Gastroesophageal sphincter (tissue), 4 donors: ENCODE measurements at places on chromosomes 11 and 22.

GRCh38 chr22:40044870-40045834 lies 50.4 kb downstream of the FAM83F start:
- ATAC-seq, result peak; percentile 4

DNA sequence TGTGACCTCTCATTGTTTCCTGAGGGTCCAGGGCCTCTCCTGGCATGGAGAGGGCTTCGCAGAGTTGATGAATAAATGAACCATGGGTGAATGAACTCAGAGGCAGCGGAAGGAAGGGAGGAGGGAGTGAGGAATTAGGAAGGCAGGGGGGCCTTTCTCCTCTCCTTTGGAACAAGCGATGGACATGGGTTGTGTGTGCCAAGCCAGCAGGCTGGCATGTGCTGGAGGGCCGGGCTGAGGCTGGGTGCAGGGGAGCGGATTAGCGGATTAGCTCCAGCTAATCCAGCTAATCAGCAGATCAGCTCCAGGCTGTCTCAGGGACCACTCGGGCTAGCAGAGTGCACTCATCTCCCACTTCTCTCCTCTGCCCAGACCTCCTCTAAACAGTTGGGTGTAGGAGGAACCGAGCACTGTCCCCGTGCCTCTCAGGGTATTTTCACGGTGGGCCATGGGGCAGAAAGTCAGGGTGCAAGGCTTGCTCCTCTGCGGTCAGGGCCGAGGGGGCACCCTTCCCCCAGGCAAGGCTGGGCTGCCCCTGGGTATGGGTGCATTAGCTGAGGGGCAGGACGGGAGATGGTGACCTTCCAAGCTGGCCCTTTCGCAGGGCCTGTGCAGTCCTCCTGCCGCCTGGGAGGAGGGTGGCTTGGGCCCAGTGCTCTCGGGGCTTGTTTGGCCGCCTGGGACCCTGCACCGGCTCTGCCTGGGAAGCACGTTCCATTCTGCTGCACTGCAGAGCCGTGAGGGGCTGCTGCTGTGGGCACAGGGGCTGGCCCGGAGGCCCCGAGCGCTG lies 120.3 kb upstream of the B3GAT1 start:
- no peak for ATAC-seq

DNA sequence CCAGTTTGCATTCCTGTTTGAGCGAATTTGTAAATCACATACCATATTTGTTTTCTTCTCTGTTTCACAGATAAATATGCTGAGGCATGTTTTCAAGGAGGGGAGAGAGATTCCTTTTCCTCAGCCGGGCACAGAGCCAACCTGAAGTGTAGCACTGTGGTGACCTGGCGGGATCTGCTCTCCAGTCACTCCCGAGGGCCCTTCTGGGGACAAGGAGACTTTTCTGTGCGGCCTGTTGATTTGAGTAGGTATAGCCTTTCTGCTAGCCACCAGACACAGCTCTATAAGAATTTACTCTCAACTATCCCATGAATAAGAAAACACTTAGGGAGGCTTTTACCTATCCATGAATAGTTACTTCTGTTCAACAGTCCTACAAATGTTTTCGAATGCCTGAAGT lies 63.5 kb upstream of the FDX1 start:
- ATAC-seq, result no peak

DNA sequence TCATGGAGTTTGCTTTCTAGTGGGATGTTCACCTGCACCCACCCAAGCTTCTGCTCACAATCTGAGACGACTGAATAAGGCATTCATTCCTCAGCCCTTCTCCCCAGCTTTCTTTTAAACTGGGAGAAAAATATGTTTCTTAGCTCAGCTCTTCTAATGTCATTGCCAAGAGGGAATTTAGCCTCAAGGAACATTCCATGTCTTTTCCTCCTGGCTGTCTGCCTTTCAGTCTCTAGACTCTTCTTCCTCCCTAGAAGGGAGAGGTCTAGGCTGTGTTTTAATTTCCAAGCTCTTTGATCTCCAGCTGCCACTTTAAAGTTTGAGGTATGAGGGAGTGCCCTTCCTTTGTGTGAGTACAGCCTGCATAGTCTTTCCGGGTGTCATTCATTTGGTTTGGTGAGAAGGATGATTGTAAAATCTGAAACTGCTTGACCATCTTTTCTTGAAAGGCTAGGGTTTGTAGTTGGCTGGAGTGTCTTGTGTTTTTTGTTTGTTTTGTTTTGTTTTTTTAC lies 11.7 kb upstream of the HTATIP2 start:
- ATAC-seq, result no peak

GRCh38 chr22:42931421-42932196 lies 74.5 kb upstream of the ARFGAP3 start:
- ATAC-seq, result peak; percentile 47

GRCh38 chr11:78351193-78351592 lies 66.4 kb downstream of the GAB2 start:
- ATAC-seq, result no peak

GRCh38 chr11:129992161-129992944 lies 10.3 kb downstream of the PRDM10 start:
- no peak for ATAC-seq

GRCh38 chr11:18495271-18495670 lies 31.5 kb downstream of the TSG101 start:
- ATAC-seq, result no peak

- ATAC-seq, result no peak
Observed at GRCh38 chr11:2077061-2077802, 62.0 kb downstream of the IGF2 start.

DNA sequence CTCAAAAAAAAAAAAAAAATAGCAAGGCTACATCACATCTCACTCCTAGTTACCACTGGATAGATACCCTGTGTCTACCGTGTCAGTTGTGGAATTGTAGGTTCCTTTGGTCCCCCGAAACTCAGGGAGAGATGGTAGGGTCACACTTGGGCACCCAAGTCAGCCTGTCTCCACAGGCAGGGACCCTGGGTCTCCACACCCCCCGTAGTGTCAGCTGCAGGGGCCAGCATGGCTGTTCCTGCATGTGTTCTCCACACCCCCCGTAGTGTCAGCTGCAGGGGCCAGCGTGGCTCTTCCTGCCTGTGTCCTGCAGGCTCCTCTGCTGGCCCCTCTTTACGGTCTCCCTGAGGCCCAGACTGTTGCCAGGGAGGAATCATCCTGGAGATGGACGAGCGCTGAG lies 282.1 kb downstream of the BRD1 start:
- no peak for ATAC-seq

- ATAC-seq, result no peak
Observed at GRCh38 chr22:49838771-49839717, 11.4 kb upstream of the BRD1 start.

DNA sequence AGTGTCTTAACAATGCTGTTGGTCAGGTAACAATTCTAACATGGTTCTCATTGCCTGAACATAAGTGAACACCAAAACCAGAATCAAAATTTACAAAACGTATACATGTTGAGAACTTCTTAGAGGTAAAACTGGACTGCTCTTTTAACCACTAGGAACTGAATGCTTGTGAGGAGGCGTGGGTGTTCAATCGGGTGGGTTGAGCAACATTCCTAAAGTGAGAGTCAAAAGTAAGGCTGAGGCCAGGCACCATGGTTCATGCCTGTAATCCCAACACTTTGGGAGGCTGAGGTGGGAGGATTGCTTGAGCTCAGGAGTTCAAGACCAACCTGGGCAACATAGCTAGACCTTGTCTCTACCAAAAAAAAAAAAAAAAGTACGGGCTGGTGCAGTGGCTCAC lies 11.5 kb downstream of the PPME1 start:
- no peak for ATAC-seq

- peak; percentile 54 for ATAC-seq
Observed at GRCh38 chr11:12827929-12828812, 153.9 kb downstream of the TEAD1 start.

- ATAC-seq, result no peak
Observed at GRCh38 chr11:128802358-128802981, 64.6 kb downstream of the KCNJ1 start.

GRCh38 chr22:46626911-46627805 lies 7.0 kb downstream of the GRAMD4 start:
- no peak for ATAC-seq

- no peak for ATAC-seq
Observed at GRCh38 chr11:44306918-44307244, 3.1 kb downstream of the ALX4 start.

GRCh38 chr11:9148035-9148434 lies 56.6 kb upstream of the SCUBE2 start:
- ATAC-seq, result no peak
